ENCODE measurements at places on chromosomes 5 and 9.

GRCh38 chr9:136505406-136506403 is 22.9 kb upstream of the SEC16A start:
- no peak for DNase-seq

- no peak for DNase-seq
These were observed 18.0 kb upstream of the DUSP1 start for GRCh38 chr5:172788771-172789686.

- no peak for DNase-seq
These were observed 137.2 kb upstream of the GNA14 start for GRCh38 chr9:77785341-77785740.

GRCh38 chr5:139684350-139684880 is 36.3 kb downstream of the CXXC5 start:
- no peak for DNase-seq

GRCh38 chr5:78534905-78535200 is 113.7 kb downstream of the LHFPL2 start:
- no peak for DNase-seq

- peak; percentile 95 for DNase-seq
These were observed at the start of gene WDR41 for GRCh38 chr5:77491783-77492652. TSS of gene WDR41 (minus strand) at chr5:77492316. CDS start at chr5:77492220, 96 bp downstream.

DNA sequence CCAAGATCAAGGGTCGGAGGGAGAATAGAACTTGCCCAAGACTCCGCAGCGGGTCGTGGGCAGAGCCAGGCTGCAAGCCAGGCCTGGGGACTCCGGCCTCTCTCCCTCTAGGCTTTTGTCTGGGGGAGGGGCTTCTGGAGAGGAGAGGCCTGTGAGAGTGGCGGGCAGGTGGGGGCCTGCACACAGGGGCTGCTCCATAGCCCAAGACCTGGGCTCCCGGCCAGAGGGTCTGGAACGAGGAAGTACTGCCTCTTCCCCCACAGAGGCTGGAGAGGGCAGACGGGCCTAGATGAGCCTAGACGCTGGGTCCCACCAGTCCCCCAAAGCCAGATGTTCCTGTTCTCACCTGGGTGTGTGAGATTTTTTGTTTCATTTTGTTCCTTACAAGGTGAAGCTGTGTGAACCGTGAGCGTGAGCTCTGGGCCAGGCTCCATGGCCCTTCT is 5.2 kb upstream of the ST6GALNAC6 start:
- DNase-seq, result peak; percentile 46

DNA sequence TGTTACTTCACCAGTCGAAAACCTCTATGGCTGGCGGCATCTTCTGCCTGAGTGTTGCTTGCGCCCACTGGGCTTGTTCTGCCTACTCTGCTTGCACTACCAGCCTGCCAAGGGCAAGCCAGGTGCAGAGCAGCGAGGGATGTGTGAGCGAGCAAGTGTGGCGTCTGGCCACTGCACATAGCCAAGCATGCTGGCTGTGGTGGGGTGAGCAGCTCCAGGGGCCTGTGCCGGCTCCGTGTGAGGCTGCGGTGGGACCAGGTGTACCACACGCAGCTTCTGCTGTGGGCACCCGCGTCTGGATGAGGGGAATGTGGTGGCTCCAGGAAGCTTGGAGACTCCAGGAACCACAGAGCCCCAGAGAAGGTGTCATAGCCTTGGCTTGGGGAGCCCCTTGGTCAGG is 51.4 kb downstream of the GTF3C4 start:
- DNase-seq, result no peak

GRCh38 chr5:79959407-79959806 is 31.7 kb downstream of the MTX3 start:
- DNase-seq, result peak; percentile 55

GRCh38 chr5:77181173-77181572 is 29.3 kb upstream of the PDE8B start:
- no peak for DNase-seq

GRCh38 chr5:176762489-176762888 is 47.9 kb upstream of the UNC5A start:
- DNase-seq, result no peak

- DNase-seq, result no peak
These were observed 351.0 kb downstream of the KIAA0825 start for GRCh38 chr5:94267350-94267899.

GRCh38 chr5:151258201-151258611 is 5.2 kb downstream of the GM2A start:
- no peak for DNase-seq

- DNase-seq, result no peak
These were observed 295.7 kb downstream of the ARHGEF28 start for GRCh38 chr5:73921741-73922140.

- DNase-seq, result no peak
These were observed 76.6 kb upstream of the PRRC1 start for GRCh38 chr5:127440831-127441230.

DNA sequence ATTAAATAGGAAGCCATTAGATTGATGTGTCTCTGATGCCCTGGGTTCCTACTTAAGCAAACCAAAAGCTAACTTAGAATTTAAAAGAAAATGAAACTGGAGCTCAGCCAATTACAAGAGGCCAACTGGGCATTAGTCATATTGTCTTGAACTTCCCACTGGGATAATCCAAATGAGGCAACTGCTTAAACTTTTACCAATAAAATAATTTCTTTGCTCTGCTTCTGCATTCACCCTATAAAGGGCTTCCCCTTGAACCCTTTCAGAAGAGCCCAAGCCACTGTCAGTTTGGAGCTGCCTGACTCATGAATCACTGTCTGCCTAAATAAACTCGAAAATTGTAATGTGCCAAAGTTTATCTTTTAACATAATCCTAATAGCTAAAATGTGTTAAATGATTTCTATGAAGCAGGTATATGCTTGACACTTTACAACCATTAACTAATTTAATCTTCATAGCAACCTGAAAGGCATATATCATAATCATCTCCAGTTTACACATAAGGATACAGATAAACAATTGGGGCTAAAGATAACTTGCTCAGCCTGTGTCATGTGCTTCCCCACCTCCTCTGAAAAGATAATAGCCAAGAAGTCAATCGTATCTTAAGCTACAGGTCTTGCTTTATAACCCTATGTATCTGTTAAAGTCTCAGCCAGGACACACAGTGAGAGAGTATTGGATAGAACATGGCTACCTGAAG is 11.5 kb downstream of the GPR150 start:
- no peak for DNase-seq

All from NAMALWA (cell line).